ENCODE measurements at places on chromosomes 1 and 21.

- peaks cover 52% of the 10 kb centered on the region for H3K4me1 ChIP-seq
- peak overlapping the region; percentile 98 for H3K27ac ChIP-seq
- no peak overlapping the region for H3K4me3 ChIP-seq
- no peaks in the 10 kb centered on the region for H3K27me3 ChIP-seq
- H3K36me3 ChIP-seq: peaks cover 95% of the 10 kb centered on the region
Observed at GRCh38 chr21:34801519-34802132, 132.8 kb downstream of the CLIC6 start.

GRCh38 chr21:45861156-45861870 lies 120.3 kb upstream of the COL6A1 start:
- DNase-seq: no peak
- H3K4me1 ChIP-seq: peaks cover 15% of the 10 kb centered on the region
- no peak overlapping the region for H3K4me3 ChIP-seq
- no peak overlapping the region for H3K27ac ChIP-seq
- H3K36me3 ChIP-seq: no peaks in the 10 kb centered on the region

DNA sequence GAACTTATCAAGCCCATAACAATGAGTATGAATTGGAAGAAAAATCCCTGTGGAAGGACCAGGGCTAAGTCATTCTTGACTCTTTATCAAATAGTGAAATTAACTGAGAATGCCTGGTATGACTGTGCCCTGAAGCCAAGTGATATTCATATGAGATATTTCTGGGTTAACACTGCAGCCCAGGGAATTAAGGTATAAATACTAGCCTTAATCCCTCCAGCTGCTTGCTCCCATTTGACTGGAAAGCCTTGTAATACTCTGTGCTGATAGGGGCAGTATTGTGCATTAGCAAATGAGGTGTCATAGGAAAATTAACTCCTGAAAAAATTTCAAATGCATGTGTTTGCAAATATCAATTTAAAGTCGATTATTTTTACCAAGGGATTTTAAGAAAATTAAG lies 568.8 kb downstream of the LMO4 start:
- DNase-seq: no peak
- no peaks in the 10 kb centered on the region for H3K36me3 ChIP-seq
- H3K4me3 ChIP-seq: no peak overlapping the region
- no peak overlapping the region for H3K27ac ChIP-seq
- H3K27me3 ChIP-seq: no peaks in the 10 kb centered on the region
- no peaks in the 10 kb centered on the region for H3K4me1 ChIP-seq

DNA sequence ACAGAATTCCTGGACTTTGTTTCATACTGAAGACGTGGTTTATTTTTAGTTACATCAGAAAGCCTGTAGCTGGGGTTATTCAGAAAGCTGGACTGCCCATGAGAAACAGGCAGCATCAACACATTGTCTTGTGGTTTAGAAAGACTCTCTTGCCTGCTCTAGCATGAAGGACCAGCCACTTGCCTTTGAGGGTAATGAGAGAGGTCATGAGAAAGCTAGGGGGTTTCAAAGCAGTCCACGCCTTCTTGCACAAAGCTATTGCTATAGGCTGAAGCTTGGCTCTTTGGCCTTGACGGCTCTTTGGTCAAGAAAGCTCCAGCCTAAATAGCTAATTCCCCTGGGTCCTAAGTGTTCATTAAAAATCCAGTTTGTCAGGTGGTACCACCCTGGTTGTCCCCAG lies 208.1 kb downstream of the PRDM2 start:
- no peak overlapping the region for H3K27ac ChIP-seq
- DNase-seq: no peak
- peaks cover 12% of the 10 kb centered on the region for H3K27me3 ChIP-seq
- no peaks in the 10 kb centered on the region for H3K4me1 ChIP-seq
- H3K4me3 ChIP-seq: no peak overlapping the region

GRCh38 chr1:155247667-155248553 lies 7.4 kb downstream of the ENTREP3 start:
- no peaks in the 10 kb centered on the region for H3K27me3 ChIP-seq
- H3K27ac ChIP-seq: no peak overlapping the region
- no peak for DNase-seq
- no peaks in the 10 kb centered on the region for H3K4me1 ChIP-seq

GRCh38 chr21:38651570-38651969 lies 153.3 kb upstream of the ERG start:
- no peak for DNase-seq
- H3K27ac ChIP-seq: no peak overlapping the region
- H3K4me1 ChIP-seq: peaks cover 6% of the 10 kb centered on the region
- no peaks in the 10 kb centered on the region for H3K36me3 ChIP-seq
- no peak overlapping the region for H3K4me3 ChIP-seq

DNA sequence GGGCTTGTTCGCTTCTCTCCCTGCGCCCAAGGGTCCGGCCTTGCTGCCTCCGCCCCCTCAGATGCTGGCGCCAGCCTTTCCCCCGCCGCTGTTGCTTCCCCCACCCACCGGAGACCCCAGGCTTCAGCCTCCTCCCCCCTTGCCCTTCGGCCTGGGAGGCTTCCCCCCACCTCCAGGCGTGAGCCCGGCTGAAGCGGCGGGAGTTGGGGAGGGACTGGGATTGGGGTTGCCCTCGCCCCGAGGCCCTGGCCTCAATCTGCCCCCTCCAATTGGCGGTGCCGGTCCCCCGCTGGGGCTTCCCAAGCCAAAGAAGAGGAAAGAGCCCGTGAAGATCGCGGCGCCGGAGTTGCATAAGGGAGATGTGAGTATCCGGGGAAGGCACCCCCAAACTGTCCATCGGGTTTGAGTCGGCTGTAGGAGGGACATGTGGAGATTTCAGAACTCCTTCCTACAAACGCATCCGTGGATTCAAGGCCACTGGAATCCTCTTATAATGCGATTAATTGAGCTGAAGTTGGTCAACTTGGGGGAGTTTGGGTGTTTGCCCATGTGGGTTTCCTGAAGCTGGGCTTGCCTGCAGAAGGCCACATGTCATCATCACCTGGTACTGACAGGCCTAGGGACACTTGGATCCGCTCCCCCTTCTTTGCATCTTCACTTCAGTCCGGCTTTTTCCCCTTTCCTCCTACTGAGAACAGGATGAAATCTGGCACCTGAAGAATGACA lies 707 bp downstream of the PRCC start:
- no peak for DNase-seq
- peaks cover 34% of the 10 kb centered on the region for H3K36me3 ChIP-seq
- H3K27ac ChIP-seq: peak overlapping the region; percentile 63
- H3K4me1 ChIP-seq: no peaks in the 10 kb centered on the region

GRCh38 chr1:236619398-236619797 lies 15.1 kb upstream of the HEATR1 start:
- DNase-seq: no peak
- no peak overlapping the region for H3K27ac ChIP-seq
- no peak overlapping the region for H3K4me3 ChIP-seq

DNA sequence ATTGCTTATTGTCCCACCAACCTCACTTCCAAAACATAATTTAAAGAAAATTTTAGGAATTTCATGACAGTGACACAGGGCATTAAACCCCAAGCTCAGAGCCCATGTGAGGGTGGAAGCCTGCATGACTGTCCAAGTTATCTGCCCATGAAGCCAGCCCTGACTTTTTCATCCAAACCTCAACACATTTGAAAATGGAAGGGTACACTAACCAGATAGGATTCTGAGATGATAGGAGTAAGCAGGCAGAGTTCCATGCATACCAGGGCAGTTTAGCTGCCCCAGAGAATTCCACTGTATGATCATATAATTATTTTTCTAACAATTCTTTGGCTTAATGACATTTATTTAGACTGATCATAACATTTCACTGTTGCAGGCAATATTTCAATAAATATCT lies 986.0 kb downstream of the TTLL7 start:
- H3K4me1 ChIP-seq: peaks cover 11% of the 10 kb centered on the region
- no peak overlapping the region for H3K27ac ChIP-seq
- no peak for DNase-seq

DNA sequence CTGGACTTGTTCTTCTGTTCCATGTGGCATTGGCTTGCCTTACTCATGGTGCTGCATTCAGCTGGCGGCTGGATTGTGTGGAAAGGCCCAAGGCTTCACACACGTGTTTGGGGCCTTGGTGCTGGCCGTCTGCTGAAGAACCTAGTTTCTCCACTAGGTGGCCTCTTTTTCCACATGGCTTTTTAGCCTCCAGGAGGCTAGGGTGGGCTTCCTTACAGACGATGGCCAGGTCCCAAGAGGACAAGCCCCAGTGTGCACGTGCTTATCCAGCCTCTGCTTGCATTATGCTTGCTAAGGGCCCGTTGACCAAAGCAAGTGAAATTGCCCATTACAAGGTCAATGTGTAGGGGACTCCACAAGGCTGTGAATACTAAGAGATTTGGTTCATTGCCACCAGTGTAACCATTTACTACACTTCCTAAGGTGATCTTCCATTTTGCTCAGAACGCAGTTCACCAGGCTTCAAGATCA lies 47.5 kb upstream of the FOXO6 start:
- no peak overlapping the region for H3K4me3 ChIP-seq
- H3K4me1 ChIP-seq: no peaks in the 10 kb centered on the region
- DNase-seq: no peak
- no peaks in the 10 kb centered on the region for H3K27me3 ChIP-seq

GRCh38 chr1:66380452-66381212 lies 153.3 kb upstream of the SGIP1 start:
- H3K4me3 ChIP-seq: no peak overlapping the region
- no peak for DNase-seq
- H3K27me3 ChIP-seq: no peaks in the 10 kb centered on the region
- H3K4me1 ChIP-seq: no peaks in the 10 kb centered on the region
- H3K27ac ChIP-seq: no peak overlapping the region

GRCh38 chr1:211527888-211528287 lies 35.9 kb upstream of the RD3 start:
- H3K27me3 ChIP-seq: no peaks in the 10 kb centered on the region
- H3K36me3 ChIP-seq: no peaks in the 10 kb centered on the region
- no peak for DNase-seq
- H3K4me1 ChIP-seq: no peaks in the 10 kb centered on the region
- H3K27ac ChIP-seq: no peak overlapping the region
- H3K4me3 ChIP-seq: no peak overlapping the region

GRCh38 chr21:45981151-45982091 lies at the start of gene COL6A1:
Gene COL6A1 (plus strand): TSS chr21:45981770. CDS start chr21:45981851, 81 bp downstream.
- H3K36me3 ChIP-seq: no peaks in the 10 kb centered on the region
- H3K4me1 ChIP-seq: no peaks in the 10 kb centered on the region
- peak within 1 kb of the TSS; percentile 33 for H3K27ac ChIP-seq
- DNase-seq: peak; percentile 74
- H3K4me3 ChIP-seq: peak within 1 kb of the TSS; percentile 40

DNA sequence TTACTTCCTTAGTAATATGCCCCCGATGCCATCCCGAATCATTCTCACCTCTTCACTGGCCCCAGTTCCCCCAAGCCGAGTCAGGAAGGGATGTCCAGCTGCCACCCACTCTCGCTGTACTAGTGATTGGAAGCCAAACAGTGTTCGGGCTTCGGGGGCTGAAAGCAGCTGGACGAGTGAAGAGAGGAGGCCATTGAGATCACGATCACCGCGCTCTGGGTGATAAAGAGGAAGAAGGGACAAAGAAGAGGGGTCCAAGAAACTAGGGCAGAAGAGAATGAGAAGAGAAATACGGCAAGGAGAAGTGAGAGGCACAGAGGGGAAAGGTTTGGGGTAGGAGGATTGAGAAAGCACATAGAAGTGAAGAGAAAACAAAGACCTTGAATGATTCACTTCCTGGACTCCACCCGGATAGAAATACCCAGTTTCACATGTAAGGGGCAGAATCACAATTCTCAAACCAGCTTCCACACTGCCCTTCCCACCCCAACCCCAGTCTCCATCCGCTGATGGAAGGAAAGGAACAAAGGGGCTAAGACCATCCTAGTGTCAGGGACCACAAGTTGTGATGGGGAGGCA lies 3.7 kb upstream of the SF3B4 start:
- no peak for DNase-seq
- no peak overlapping the region for H3K4me3 ChIP-seq
- peaks cover 24% of the 10 kb centered on the region for H3K36me3 ChIP-seq

DNA sequence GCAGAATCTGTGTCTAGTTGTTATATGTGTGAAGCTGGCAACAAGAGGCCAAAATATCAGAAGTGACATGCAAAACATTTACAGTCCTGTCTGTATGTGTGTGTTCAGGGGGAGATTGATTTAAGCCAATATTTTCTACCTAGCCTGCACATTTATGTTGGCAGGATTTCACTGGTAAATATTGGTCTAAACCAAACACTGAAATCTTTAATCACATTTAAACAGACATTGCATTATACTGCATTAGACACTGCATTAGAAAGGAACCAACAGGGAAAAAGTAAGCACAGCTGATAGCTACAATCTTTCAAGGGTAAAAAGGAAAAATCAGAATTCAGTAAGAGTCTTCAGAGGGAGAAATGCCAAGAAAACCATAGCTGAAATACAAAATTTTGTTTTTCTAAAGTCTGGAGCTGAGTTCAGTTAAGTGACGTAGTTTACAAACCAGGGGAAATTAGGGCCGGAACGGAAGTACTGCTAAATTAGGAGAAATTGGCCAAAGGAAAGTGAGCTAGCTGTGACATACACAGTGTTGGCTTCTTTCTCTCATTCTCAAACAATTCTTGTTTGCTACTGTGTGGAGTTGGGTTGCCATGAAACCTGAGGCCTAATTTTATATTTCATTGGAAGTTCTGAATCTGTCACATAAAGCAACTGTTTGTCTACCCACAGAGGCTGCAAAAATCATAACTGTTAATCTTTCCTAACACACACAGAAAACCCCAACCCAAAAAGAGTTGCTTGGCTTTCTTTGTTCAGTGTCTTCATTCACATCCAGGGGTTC lies 217.3 kb upstream of the SGIP1 start:
- no peaks in the 10 kb centered on the region for H3K36me3 ChIP-seq
- H3K4me3 ChIP-seq: no peak overlapping the region
- no peaks in the 10 kb centered on the region for H3K27me3 ChIP-seq
- no peak for DNase-seq
- no peaks in the 10 kb centered on the region for H3K4me1 ChIP-seq
- no peak overlapping the region for H3K27ac ChIP-seq

DNA sequence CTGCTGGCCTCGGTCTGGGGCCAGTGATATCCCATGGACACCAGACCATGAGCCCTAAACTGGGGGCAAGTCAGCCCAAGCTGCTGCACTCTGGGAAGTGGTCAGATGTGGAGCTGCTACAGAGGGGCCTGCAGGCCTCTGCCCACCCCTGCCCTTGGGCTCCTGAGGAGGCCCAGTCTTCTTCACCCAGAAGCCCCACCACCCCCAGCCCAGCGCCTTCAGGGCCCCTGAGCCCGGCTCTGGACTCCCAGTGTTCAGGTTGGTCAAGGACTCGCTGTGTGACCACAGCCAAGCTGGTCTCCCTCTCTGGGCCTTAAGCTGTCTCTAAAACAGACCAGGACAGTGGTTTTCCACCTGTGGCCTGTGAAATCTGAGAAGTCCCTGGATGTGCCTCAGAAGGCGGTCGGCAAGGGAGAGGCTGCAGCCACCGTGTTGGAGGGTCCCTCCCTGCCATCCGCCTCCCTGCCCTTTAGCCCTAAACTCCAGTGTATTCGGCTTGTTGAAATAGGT lies 79.7 kb upstream of the TMEM51 start:
- no peaks in the 10 kb centered on the region for H3K27me3 ChIP-seq
- no peaks in the 10 kb centered on the region for H3K36me3 ChIP-seq
- DNase-seq: no peak

- H3K36me3 ChIP-seq: no peaks in the 10 kb centered on the region
- no peak overlapping the region for H3K4me3 ChIP-seq
- H3K4me1 ChIP-seq: peaks cover 24% of the 10 kb centered on the region
- H3K27me3 ChIP-seq: no peaks in the 10 kb centered on the region
Observed at GRCh38 chr1:153520818-153521476, 14.8 kb downstream of the S100A6 start.

- H3K27ac ChIP-seq: no peak overlapping the region
- no peaks in the 10 kb centered on the region for H3K4me1 ChIP-seq
- no peak overlapping the region for H3K4me3 ChIP-seq
Observed at GRCh38 chr1:184941410-184941733, 32.9 kb downstream of the NIBAN1 start.

GRCh38 chr1:111204201-111204982 lies 3.9 kb upstream of the DENND2D start:
- no peaks in the 10 kb centered on the region for H3K36me3 ChIP-seq
- H3K27ac ChIP-seq: peak overlapping the region; percentile 48
- H3K27me3 ChIP-seq: no peaks in the 10 kb centered on the region
- peaks cover 16% of the 10 kb centered on the region for H3K4me1 ChIP-seq

Data from RWPE2 (cell line).